Retina (tissue), 1 donor: ENCODE measurements at places on chromosomes 12 and 14.

DNA sequence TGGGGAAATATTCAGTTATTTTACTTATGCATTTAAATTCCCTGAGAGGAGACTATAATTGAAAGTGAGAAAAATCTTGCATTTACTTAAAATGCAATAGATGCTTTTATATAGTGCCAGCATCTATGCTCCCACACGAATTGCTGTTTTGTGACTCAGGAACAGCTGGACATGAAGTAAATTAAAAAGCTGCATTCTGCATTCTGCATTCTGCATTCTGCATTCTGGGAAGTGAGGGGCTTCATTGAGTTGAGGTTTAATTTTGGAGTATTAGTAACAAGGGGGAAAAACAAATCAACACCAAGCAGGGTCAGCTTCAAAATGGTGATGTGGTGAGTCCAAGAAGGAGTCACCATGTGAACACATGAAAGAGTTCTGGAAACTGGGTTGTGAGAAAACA is 101.2 kb downstream of the C12orf50 start:
- no peak for DNase-seq

- DNase-seq = no peak
These were observed 4.3 kb downstream of the TINF2 start for GRCh38 chr14:24238123-24238522.

- DNase-seq = no peak
These were observed 1072.3 kb downstream of the FLRT2 start for GRCh38 chr14:86602263-86602662.

DNA sequence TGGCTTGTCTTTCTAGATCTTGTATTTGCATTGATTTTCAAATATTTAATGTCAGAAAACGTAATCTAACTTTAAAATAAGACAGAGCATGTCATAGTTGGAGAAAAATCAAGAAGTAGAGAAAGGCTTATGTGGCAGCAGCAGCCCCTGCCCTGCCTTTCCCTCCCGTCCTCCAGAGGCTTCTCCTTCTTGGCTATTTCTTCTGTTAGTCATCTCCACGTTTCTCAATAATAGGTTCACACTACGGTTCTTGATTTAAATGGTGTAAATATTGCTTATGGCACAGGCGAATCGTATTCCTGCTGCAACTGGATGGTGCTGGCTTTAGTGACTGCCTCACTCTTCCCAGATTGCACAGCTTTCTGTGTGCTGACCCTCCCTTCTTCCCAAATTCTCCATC is 42.8 kb downstream of the SLC8B1 start:
- no peak for DNase-seq

DNA sequence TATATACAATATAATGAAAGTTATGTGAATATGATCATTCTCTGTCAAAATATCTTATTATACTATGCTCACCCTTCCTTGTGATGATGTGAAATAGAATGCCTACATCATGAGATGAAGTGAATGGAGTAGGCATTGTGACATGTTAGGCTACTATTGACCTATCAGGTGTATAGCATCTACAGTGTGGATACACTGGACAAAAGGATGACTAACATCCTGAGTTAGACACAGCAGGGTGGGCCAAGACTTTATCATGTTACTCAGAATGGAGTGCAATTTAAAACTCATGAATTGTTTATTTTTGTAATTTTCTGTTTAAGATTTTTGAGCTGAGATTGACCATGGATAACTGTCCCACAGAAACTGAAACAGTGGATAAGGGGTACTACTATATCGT is 53.4 kb upstream of the NAV3 start:
- DNase-seq = no peak

GRCh38 chr14:68794130-68794850 is 1.4 kb upstream of the ZFP36L1 start:
- DNase-seq = peak; percentile 86

GRCh38 chr12:47860279-47860841 is 40.7 kb upstream of the HDAC7 start:
- no peak for DNase-seq

DNA sequence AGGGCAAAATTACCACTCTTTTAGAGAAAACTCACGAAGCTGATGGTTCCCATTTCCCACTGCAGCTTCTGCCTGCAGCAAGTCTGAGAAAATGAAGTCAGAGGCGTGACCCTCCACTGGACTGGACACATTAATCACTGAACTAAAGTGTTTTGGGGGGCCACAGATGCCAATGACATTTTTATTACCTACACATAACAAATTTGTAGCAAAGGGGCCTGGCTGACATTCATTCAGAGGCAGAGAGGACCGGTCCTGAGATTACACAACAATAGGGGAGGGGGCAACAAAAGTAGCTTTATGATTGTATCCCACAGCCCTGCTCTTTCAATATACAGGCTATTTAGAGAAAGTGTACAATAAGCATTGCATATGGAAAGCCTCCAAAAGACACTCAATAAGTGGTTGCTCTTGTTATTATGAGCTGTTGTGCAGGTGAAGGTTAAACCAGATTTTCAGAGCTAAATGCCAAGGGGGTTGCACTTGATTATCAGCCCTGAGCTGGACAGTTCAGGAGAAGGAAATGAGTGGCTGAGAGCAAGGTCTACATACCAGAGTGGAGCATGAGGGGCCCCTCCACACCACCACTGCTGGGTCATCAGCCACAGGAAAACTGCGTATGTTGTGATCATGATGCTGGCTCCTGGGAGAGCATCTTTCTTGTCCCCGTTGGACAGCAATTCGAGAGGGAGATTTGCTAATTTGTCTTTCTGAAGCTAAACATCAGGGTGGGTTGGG is 41.5 kb upstream of the CCDC60 start:
- no peak for DNase-seq

DNA sequence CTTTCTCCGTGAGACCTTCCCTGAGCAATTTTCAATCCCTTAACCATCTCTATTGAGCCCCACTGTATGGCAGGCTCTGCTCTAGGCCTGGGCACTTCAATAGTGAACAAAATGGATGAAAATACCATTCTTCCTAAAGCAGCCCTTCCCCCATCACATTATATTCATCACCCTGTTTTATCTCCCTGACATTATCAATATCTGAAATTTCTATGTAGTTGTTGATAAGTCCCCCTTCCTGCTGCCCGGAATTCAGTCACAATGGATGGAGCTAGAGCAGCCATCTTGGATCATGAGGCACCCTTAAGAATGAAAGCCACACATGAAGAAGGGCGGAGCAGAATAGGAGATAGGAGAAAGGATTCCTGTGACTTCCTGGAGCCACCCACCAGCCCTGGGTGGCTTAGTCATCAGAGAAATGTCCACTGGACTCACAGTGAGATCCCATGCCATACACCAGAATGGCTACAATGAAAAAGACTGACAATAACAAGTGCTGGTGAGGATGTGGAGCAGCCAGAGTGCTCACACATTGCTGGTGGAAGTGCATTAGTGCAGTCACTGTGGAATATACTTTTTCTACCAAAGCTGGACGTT is 33.9 kb downstream of the SCARB1 start:
- DNase-seq = no peak
